ENCODE measurements at places on chromosomes 4 and X.

GRCh38 chrX:55919367-55920221, 202.0 kb downstream of the RRAGB start:
- DNase-seq, result no peak

- DNase-seq, result no peak
These were observed 165.0 kb downstream of the ZNF674 start for GRCh38 chrX:46380148-46380752.

DNA sequence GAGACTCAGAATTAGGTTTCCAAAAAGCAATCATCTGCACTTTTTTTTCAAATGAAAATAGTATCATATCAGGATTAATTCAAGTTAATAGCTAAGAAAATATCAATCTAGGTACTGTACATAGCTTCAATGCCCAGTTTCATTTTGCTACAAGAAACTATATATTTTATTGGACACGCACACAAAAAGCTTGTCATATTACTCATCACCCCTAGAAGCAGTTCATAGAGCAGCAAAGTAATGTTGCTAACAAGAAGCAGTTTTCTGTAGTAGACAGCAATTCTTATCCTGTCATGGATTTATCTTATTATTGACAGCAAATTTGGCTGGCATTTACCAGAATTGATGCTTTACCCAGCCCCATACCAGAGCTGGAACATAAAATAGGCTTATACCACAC, 52.3 kb upstream of the LSM6 start:
- DNase-seq, result no peak

DNA sequence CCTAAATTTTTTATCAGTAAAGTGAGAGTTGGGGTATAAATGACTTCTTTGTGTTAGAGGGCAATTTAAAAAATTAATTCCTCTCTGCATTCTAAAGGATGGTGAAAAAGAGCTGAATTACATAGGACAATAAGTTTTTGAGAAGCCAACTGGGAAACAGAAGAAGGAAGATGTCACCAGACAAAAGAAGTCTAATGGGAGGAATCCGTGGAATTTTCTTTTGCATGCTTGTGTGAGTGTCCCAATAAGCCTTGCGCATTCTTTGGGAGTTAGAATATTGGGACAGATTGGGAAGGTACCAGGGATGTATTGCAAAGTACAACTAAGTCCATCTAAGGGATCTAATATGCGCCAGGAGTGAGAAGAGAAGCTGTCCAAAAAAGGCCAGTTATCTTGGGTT, 35.1 kb upstream of the NR3C2 start:
- DNase-seq, result no peak

- DNase-seq, result no peak
These were observed 78.5 kb downstream of the EFHC2 start for GRCh38 chrX:44264936-44265335.

DNA sequence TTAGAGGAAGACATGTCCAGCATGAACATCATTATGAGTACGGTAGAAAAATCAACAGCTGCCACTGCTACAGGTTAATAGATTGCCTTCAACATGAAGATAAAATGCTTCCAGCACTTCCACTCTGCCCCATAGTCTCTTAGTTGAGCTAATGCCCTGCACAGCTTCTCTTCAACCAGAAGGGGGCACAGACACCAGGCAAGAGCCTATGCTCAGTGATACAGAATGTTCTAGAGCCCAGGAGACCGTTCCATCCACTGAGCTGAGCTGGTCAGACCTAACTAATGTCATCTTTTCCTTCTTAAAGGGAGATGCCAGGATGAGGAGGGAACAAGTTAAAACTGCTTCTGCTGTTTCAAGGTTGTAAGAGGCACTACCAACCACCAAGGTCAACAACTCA, 42.2 kb downstream of the SMIM10L2A start:
- no peak for DNase-seq

GRCh38 chr4:10354746-10355145, 102.5 kb downstream of the ZNF518B start:
- DNase-seq, result no peak

DNA sequence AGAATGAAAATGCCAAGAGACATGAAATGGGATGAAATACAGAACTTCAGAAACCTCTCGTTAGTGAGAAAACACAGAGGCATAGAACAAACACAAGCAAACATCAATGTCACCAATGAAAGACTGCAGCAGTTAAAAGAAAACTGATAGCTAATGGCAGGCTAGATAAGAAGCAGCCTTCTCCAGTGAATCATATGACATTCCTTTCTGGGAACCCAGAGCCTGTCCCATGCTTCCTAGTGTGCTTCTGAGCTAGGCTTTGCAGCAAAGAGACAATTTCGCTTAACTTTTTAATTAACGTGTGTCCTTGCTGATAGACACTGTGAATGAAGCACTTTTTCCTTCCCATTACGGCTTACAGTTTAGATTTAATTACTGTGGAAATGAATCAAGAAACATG, 444.6 kb downstream of the IL15 start:
- no peak for DNase-seq

GRCh38 chr4:142567199-142567598, 278.9 kb downstream of the INPP4B start:
- peak; percentile 4 for DNase-seq

DNA sequence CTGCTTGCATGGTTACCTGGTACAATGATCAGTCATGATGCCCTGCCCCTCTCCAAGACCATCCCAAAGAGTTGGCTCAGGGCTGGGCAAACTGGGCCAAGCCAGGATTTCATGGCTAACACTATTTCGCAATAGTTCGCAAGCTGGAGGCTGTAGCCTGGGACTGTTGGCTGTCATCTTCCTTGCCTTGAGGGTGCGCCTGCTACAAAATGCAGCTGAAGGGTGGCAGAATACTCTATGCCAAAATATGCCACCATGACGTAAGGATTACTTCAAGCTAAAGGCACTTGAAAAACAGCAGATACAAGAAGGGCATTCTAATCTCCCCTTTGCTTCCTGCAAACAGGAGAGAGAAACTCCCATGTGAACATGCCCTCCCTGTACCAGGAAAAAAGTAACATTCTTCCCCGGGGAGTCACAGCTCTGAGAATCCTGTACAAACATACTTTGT, 21.0 kb downstream of the SAT1 start:
- no peak for DNase-seq

DNA sequence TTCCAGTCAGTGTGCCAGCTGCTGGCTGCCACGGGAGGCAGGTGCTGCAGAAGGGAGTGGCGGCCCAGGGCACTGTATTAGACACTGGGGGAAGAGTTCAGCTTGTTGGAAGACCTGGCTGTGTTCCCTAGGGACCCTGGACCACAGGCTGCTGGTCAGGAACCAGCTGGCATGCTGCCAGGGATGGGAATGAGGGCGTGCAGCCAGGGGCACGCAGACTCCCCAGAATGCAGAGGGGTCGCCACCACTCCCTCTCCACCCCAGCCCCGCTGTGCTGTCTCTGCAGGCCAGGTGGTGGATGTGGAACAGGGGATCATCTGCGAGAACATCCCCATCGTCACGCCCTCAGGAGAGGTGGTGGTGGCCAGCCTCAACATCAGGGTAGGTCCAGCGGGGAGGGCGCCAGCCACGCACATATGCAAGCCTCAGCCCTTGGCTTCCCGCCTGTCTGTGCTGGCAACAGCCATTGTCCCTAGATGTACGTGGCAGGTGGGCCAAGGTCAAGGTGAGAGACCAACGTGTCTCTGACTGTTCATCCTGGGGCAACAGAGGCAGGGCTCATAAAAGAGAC, 12.3 kb downstream of the ABCD1 start:
- no peak for DNase-seq

DNA sequence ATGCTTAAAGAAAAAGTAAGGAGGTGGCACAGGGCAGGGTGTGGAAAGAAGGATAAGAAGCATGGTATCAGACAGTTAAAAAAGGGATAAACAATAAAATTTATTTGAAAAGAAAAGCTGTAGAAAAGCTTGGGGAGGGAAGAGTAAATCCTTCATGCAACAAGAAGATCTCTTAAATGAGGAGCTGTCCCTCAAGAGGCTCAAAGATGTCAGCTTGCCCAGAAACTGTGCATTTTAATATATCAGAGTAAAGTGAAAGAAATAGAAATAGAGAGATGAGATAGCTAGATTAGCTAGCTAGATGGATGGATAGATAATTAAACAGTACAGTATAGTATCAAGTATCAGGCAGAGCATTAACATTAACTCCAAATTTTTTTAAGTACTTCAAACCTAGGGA, 170.3 kb downstream of the LDB2 start:
- no peak for DNase-seq

DNA sequence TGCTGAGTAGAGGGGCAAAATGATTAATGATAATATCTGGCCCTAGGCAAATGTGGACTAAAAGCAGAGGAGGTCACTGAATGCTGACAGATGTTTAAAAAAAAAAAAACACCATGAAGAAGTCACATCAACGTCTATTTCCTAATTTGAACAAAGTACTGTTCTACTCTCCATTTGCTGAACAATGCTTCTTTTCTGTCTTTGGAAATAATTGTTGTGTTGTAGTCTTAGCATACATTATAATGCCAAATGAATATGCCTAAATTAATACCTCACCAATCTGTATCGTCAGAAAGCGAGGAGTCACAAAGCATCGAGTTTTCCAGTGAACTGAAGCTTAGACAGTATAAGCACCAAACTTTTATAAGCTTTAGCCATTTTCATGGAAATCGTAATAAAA, 140.9 kb upstream of the JADE1 start:
- no peak for DNase-seq

- no peak for DNase-seq
These were observed 174.3 kb downstream of the GPM6A start for GRCh38 chr4:175637762-175638161.

GRCh38 chrX:14351611-14352303, 177.6 kb upstream of the GLRA2 start:
- DNase-seq, result no peak

GRCh38 chrX:125219852-125220251, 99.8 kb upstream of the TEX13C start:
- DNase-seq, result no peak

DNA sequence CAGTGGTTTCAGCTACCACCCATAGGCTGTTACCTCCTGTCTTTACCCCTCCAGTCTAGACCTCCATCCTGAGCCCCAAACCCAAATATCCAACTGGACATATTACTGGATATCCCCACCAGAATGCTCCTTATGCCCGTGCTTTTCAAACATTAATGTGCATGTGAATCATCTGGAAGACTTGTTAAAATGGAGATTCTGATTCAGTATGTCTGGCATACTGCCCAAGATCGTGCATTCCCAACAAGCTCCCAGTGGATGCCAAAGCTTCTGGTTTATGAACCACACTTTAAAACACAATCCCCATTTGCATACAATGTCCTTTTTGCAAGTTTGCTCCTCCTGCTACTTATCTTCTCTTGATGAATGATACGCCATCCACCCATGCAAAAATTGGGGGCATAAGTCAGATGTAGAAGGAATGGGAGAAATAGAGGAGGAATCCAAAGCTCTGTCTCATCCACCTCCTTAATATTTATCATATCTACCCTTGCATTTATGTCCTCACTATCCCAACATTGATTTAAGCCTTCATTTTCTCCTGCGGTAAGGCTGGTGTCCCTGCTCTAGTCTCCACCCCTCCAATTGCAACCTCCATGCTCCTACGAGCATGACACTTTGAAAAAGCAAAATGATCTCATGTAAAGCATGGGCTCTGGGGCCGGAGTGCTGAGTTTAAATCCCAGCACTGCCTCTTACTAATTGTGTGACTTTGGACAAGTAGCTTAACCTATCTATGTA, 7.4 kb upstream of the PGRMC1 start:
- DNase-seq, result no peak

GRCh38 chr4:156773648-156774357, 197.8 kb downstream of the PDGFC start:
- no peak for DNase-seq

- DNase-seq, result no peak
These were observed 162.7 kb upstream of the GALNTL6 start for GRCh38 chr4:171650543-171650942.

DNA sequence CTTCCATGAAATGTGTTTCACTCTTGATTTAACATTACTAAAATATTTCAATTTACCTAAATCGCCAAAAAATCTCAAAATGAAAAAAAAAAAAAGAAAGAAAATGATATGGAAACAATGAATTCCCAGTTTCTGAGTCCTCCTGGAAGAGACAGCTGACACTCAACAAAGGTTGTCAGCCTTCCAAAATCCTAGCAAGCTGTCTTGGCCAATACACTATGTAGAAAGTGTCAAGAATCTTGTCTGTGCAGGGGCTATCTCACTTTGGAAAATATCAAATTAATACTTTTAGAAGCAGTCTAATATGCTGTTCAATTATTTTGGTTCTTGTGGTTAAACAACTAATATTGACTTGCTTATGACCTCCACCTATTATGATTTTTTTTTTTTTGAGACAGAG, 8.7 kb downstream of the DKK2 start:
- no peak for DNase-seq

GRCh38 chr4:102454268-102454667, 46.9 kb upstream of the NFKB1 start:
- no peak for DNase-seq

DNA sequence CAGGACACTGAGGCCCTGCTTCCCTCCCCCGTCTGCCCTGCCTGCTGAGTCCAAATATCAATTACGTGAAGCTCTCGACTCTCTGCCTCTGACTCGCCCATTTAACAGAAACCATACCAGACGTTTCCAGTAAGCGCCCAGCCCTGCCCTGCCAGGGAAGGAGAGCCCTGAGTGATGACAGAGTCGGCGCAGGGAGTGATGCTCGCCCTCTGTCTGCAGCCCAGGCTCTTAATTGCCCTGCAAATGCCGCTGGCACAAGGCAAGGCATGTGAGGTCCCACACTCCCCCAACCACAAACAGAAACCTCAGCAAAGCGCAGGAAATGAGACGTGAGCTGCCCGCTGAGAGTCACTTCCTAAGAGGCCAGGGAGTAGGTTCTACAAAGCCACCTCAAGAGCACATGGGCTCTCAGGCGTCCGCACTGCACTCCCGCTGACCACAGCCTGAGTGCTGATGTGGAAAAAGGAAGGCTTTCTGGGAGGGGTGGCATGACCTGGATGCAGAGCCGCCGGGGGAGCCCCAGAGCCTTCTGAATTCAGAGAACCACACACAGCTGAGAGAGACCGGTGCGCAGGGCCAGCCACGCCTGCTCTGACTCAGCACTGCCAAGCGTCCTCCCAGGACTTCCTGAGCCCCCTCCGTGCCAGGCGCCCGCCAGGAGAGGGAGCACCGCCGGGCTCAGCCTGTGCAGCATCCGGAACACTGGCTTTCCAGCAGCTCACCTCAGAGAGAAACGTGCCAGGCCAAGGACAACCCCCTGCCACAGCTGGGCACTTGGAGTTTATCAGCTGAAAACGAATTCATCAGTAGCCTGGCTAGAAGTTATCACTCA, 5.3 kb downstream of the ZFYVE28 start:
- peak; percentile 67 for DNase-seq

GRCh38 chr4:138405466-138405891, 163.3 kb upstream of the SLC7A11 start:
- no peak for DNase-seq

- no peak for DNase-seq
These were observed 227.1 kb upstream of the JADE1 start for GRCh38 chr4:128582427-128582870.

- no peak for DNase-seq
These were observed 43.8 kb upstream of the WDR1 start for GRCh38 chr4:10160281-10160856.

GRCh38 chrX:38811515-38812243, 10.4 kb downstream of the MID1IP1 start:
- no peak for DNase-seq
